Mesothelial cell of epicardium (in vitro differentiated cells): ENCODE measurements at places on chromosomes 5 and 9. TPM values are rescaled to one million over a fixed set of nuclear protein-coding genes. Genes with fewer than 3 reads are reported as not detected.

CDKN2B gene
- 40.3 to 47.6 TPM (median 45.2 TPM) in 3 replicates for total RNA-seq

SOX30 gene
- not detected in 3 replicates for total RNA-seq

- no peak overlapping the region for H3K4me3 ChIP-seq
- H3K27me3 ChIP-seq: no peaks in the 10 kb centered on the region
- no peaks in the 10 kb centered on the region for H3K36me3 ChIP-seq
- peaks cover 15% of the 10 kb centered on the region for H3K4me1 ChIP-seq
- H3K27ac ChIP-seq: peak overlapping the region; percentile 40
Measured at GRCh38 chr5:150460781-150461180, 11.2 kb upstream of the RPS14 start.

DNA sequence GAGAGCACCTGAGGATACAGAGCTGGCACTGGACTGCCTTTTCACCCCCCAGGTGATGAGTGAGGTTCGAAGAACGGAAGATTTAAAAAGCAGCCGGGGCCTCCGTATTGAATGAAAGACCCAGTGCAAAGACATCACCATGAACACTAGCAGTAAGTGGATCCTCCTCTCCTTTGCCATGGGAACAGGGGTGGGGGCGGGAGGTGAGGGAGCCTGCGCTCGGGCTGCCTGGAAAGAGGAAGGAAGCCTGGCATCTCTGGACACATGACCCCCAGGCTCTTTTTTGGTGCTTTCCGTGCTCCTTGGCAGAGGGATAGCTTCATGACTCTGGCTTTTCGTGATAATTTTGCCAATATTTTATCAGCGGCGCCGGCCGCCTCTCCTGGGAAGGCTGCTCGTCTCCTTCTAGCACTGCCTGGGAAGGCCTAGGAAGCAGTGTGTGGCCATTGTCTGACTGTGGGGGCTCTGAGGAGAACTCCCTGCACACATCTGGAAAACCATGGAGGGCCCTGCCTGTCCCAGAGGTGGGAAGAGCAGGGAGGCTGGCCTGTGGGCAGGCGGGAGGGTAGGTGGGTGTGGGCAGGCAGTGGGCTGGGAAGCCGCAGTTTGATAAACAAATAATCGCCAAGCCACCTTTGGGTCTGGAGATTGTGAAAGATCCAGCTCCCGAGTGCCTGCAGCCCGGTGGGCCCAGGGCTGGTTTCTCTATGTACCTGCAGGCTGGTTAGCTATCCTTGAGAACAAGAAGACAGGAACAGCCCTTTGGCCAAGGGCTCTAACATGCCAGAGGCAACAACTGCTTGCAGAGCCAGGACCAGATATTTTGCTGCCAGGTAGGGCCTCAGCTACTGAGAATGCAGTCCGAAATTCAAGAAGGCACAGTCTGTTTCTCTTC, 911 bp downstream of the ABLIM3 start:
- no peaks in the 10 kb centered on the region for H3K36me3 ChIP-seq
- no peak for DNase-seq
- H3K4me3 ChIP-seq: peak overlapping the region; percentile 60
- H3K4me1 ChIP-seq: peaks cover 10% of the 10 kb centered on the region
- H3K27me3 ChIP-seq: peaks cover 38% of the 10 kb centered on the region

ANKRD18A gene
- 0.36 to 1.6 TPM (median 0.92 TPM) in 3 replicates for total RNA-seq

GRCh38 chr9:37752642-37753488, 740 bp upstream of the TRMT10B start:
- peaks cover 10% of the 10 kb centered on the region for H3K4me1 ChIP-seq
- H3K4me3 ChIP-seq: peak overlapping the region; percentile 94
- H3K27ac ChIP-seq: peak overlapping the region; percentile 89
- no peak for DNase-seq
- no peaks in the 10 kb centered on the region for H3K27me3 ChIP-seq
- no peaks in the 10 kb centered on the region for H3K36me3 ChIP-seq

ZNG1E gene
- 52.4 to 54.7 TPM (median 53.7 TPM) in 3 replicates for total RNA-seq

GRCh38 chr9:36137392-36138004, 965 bp downstream of the GLIPR2 start:
- no peaks in the 10 kb centered on the region for H3K36me3 ChIP-seq
- peaks cover 31% of the 10 kb centered on the region for H3K4me1 ChIP-seq
- H3K27ac ChIP-seq: peak overlapping the region; percentile 11
- peak overlapping the region; percentile 84 for H3K4me3 ChIP-seq
- DNase-seq: no peak

DNA sequence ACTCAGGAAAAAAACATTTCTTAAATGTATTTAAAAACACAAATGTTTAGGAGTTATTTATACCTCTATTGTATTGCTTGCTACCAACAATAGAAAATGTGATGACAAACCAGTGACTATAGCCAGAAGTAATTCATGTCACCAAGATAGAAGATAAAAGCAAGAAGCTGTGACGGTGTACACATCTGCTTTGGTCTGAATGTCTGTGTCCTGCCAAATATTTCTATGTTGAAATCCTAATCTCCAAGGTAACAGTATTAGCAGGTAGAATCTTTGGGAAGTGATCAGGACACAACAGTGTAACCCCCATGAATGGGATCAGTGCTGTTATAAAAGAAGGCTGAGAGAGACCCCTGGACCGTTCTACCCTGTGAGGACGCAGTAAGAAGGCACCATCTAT, 74.7 kb downstream of the CEMIP2 start:
- no peaks in the 10 kb centered on the region for H3K27me3 ChIP-seq
- no peak overlapping the region for H3K27ac ChIP-seq
- H3K4me3 ChIP-seq: no peak overlapping the region
- peaks cover 8% of the 10 kb centered on the region for H3K4me1 ChIP-seq
- DNase-seq: no peak
- H3K36me3 ChIP-seq: peaks cover 42% of the 10 kb centered on the region

- no peaks in the 10 kb centered on the region for H3K36me3 ChIP-seq
- H3K27me3 ChIP-seq: no peaks in the 10 kb centered on the region
- no peak for DNase-seq
- peaks cover 17% of the 10 kb centered on the region for H3K4me1 ChIP-seq
- no peak overlapping the region for H3K27ac ChIP-seq
Measured at GRCh38 chr9:120891884-120892747, 15.1 kb upstream of the PHF19 start.

GRCh38 chr9:92770360-92770995, 5.8 kb upstream of the BICD2 start:
- peak overlapping the region; percentile 60 for H3K27ac ChIP-seq
- no peaks in the 10 kb centered on the region for H3K27me3 ChIP-seq
- no peak overlapping the region for H3K4me3 ChIP-seq
